Right forelimb (tissue), 1 donor: ENCODE measurements at places on chromosomes 7 and 10.

- DNase-seq, result no peak
Measured at GRCh38 chr10:62589689-62590088, 214.8 kb upstream of the ADO start.

GRCh38 chr7:105745681-105746330 lies 130.6 kb downstream of the ATXN7L1 start:
- DNase-seq, result no peak

- DNase-seq, result no peak
Measured at GRCh38 chr10:12638781-12639180, 289.4 kb downstream of the CAMK1D start.

GRCh38 chr10:124069341-124070264 lies 23.8 kb downstream of the CHST15 start:
- DNase-seq, result no peak

- DNase-seq, result no peak
Measured at GRCh38 chr10:106436123-106436715, 728.3 kb downstream of the SORCS1 start.

DNA sequence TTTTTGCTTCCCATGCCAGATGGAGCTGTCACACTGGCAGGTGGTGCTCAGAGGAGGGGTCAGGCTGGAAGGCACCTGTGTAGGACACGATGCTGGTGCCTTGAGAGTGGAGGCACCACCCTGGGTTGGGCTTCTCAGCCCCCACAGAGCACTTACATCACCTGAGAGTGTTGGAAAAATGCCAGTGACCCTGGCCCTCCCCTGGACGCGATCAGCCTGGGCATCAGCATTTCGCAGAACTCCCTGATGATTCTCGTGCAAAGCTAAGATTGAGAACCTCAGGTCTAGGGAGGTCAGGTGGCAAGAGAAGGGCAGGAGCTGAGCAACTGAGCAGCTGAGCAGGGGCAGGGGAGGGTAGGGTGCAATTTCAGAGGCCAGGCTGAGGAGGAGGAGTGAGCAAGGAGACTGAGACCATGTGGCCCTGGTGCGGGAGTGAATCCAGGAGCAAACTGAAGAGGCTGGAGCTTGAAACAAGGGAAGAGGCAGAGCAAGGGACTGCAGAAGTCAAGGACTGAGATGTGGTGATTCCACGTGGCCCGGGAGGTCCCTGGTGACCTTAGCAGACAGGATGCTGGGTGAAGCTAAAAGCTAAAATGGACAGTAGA lies 24.7 kb upstream of the GRID1 start:
- no peak for DNase-seq
